Thoracic aorta endothelial cell (primary cell): ENCODE measurements at places on chromosomes 5 and 9. TPM values are rescaled to one million over a fixed set of nuclear protein-coding genes. Genes with fewer than 3 reads are reported as not detected.

The PALM2AKAP2 gene
- total RNA-seq, result 0.22 and 1.2 TPM in 2 replicates

The RPL12 gene
- total RNA-seq, result 1,014 and 1,341 TPM in 2 replicates

The OR2Y1 gene
- total RNA-seq, result not detected in 2 replicates

The C5orf52 gene
- not detected in 2 replicates for total RNA-seq

The WDR38 gene
- not detected in 2 replicates for total RNA-seq

The STPG3 gene
- total RNA-seq, result not detected in 2 replicates
